Osteoblast (primary cell): ENCODE measurements at places on chromosomes 1 and 21.

- no peak for DNase-seq
These were observed 33.9 kb downstream of the ABCG1 start for GRCh38 chr21:42252778-42253340.

GRCh38 chr1:235017719-235018118 lies 110.9 kb downstream of the TOMM20 start:
- no peak for DNase-seq

DNA sequence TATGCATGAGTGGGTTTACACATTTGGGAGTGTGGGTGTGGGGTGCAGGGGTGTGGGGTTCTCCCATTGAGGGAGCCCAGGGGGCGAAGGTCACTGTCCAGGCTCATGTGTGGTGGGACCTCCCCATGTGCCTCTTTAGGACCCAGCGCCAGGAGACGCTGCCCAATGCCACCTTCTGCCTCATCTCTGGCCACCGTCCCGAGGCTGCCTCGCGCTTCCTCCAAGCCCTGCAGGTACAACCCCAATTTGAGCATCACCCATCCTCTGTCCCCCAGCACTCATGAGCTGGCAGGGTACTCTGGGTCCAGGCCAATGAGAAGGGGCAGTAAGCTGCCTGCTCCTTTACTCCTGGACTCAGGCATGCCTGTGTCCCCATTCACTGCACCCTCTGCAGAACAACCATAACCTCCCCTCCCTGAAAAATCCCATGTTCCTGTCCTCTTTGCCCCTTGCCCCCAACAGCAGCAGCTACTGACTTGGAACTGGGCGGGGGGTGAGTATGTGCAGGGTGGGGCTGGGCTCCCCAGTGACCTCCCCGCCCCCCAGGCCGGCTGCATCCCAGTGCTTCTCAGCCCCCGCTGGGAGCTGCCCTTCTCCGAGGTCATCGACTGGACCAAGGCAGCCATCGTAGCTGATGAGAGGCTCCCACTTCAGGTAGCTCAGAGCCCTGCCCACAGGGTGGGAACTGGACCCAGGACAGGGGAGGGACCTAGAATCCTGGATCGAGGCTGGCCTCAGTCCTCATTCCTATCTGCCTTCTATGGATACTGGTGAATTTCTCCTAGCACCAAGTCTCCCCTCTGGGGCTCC lies 7.7 kb downstream of the EXTL1 start:
- DNase-seq = peak; percentile 80

DNA sequence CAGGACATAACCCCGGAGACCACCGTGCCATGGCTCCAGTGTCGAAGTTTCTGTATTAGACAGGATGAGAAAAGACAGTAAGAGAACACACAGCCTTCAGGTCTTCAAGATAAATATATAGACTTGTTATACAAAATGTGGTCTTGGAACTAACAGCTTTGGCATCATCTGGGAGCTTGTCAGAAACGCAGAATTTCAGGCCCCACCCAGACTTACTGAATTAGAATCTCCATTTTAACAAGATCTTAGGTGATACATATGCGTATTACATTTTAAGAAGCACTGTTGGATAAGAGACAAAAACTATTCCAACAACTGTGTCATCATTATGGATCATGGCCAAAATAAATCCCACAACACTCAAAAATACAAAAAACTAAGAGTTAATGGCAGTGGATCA lies 239.3 kb downstream of the ASTN1 start:
- no peak for DNase-seq

DNA sequence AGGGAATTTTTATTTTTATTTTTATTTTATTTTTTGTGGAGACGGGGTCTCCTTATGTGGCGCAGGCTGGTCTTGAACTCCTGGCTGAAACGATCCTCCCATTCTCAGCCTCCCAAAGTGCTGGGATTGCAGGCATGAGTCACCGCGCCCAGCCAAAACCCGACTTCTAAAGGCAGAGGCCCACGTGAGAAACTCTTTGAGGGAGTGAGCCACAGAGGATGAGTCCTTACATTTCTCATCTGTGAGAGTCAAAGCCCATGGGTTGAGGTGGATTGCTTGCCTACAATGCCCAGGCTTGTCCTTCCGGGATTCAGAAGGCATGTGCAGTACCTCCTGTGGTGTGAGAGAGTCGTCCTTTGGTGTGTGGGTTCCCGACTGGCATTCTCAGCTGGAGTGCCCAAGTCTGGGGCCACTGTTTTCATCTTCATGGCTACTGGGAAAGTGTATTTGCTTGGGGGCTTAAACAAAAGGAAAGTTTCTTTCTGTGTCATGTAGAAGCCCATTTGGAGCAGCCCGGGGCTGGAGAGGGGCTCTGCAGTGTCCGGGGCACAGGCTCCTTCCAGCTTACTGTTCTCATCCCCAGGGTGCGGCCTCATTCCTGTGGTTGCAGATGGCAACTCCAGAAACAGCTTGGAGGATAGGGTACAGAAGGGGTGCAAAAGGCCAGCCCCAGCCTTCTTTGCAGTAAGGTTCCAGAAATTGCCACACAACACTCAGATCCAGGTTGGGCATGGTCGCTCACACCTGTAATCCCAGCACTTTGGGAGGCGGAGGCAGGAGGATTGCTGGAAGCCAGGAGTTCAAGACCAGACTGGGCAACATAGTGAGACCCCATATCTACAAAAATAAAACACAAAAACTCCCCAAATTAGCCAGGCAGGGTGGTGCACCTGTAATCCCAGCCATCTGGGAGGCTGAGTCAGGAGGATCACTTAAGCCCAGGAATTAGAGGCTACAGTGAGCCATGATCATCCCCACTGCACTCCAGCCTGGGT lies 29.4 kb upstream of the CSF3R start:
- DNase-seq = no peak

DNA sequence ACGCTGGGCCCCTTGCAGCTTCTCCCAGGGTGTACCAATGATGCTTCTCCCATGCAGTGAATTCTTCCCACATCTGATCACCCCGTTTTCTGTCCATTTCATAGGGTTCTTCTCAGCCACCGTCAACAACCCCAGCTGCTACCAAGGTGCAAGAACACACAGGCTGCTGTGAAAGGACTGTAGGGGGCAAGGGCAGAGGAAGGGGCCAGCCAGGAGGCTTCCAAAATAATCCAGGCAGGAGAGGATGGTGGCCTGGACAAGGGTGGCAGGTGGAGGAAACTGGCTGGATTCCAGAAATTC lies 113.3 kb upstream of the WNT4 start:
- peak; percentile 54 for DNase-seq

GRCh38 chr1:98028800-98029199 lies 108.0 kb upstream of the DPYD start:
- no peak for DNase-seq

GRCh38 chr1:44895919-44896734 lies 53.1 kb upstream of the PTCH2 start:
- DNase-seq = no peak

DNA sequence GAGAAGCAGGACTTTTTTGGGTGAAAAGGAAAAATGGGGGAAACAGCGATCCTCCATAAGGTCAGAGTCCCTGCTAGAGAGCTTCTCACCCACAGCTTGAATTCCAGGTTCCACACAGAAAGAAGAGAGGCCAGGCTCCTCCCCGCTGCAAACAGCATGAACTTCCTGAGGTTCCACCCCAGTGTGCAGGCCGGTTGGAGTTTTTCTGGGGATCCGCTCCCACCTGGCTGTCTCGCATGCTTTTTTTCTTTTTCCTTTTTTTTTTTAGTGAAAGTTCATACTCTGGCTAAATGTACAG lies 595.1 kb upstream of the ZP4 start:
- no peak for DNase-seq

GRCh38 chr1:19113697-19114092 lies 96.4 kb downstream of the UBR4 start:
- no peak for DNase-seq

GRCh38 chr1:16248603-16249516 lies 11.9 kb upstream of the CPLANE2 start:
- peak; percentile 85 for DNase-seq

GRCh38 chr1:169514566-169515270 lies 29.0 kb upstream of the SLC19A2 start:
- no peak for DNase-seq

GRCh38 chr21:34561806-34562205 lies 49.8 kb upstream of the KCNE1 start:
- DNase-seq = no peak

GRCh38 chr1:71774705-71775104 lies 507.6 kb downstream of the NEGR1 start:
- no peak for DNase-seq

DNA sequence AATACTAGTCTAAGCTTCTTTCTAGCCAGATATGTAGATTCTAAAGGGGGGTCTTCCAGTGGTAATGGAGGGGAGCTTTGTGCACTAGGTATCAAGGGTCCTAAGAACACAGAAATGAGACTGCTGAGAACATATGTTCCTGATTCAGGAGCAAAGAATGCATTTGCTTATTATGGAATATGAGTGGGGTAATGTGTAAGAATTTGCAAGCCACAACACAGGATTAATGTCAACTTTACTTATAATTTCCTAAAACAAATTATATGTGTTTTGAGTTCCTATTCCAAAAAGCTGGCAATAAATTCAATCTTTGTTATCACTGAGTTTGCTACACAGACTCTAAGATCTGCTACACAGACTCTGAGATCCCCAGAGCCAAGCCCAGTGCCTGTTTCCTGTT lies 357.0 kb upstream of the PTBP2 start:
- no peak for DNase-seq

GRCh38 chr21:21196087-21196486 lies 197.9 kb downstream of the NCAM2 start:
- DNase-seq = no peak

DNA sequence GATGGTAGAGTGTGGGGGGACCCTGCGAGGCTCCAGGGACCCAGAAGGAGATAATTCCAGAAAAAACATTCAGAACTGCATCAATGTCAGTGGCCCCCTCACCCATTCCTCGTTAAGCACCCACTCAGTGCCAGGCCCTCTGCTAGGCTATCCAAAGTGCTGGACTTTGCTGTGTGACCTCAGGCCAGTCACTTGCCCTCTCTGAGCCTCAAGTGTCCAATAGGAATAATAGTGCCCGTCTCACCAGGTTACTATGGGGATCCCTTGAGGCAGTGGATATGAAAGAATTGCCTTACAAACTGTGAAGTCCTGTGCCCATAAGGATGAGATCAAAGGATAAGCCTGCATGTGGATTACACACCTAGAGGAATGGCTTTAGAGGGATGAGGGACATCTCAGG lies 83.4 kb downstream of the IGSF21 start:
- no peak for DNase-seq

DNA sequence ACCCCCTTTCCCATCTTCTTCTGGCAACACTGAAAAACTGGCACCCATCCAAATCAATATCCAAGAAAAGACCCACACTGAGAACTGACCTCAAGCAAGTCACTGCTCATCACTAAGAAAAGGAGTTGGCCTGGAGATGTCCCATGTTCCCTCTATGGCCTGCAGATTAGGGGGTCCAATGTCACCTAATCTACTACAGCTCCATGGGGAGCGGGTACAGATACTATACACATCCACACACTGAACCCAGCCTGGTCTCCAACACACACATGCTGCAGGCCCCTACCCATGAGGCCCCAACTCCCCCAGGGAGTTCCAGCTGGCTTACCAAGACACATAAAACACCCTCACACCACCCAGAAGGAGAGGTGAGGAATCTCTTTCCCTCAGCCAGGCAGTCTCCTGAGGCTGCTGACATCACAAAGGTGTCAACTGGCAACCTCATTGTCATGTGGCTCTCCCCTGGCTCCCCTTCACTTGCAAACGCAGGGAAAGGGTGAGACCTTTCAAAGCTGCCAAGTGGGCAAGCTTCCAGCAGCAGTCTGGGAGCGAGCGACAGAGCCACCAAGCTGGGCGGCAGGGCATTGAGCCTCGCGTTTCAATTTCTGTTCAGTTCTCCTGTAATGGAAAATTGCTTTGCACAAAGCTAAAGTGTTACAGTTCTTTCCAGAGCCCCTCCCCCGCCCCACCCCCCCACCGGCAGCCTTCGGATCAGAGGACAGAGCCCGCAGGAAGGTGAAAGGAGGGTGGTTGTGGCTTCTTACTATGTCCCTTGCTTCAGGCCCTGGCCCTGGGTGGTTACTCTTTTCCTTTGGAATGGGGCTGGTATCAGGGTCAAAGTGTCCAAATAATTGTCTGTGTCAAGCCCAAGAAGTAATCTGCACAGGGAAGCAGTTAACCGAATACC lies at the start of gene LRRC52:
Gene LRRC52, plus strand, starts transcription at position 469 of the 907 bp plus-strand sequence. Its CDS starts 297 bp downstream, at position 766.
- DNase-seq = no peak

DNA sequence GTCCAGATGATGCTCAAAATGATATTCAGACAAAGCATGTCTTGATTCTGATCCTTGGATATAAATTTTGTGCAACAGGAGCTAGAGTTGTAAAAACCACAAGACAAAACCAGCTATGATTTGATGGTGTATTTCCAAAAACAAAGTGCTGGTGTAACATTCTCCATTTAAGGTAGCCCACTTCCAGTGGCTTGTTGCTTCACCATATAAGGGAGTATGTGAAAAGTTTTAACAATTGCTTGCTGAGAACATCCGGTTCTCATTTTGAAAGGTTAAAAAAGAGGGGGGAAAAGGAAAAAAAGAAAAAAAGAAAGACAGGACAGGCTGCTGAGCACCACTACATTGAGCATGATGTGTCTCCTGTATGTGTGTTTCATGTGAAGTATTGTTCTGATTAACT lies 123.6 kb downstream of the MACF1 start:
- DNase-seq = no peak

DNA sequence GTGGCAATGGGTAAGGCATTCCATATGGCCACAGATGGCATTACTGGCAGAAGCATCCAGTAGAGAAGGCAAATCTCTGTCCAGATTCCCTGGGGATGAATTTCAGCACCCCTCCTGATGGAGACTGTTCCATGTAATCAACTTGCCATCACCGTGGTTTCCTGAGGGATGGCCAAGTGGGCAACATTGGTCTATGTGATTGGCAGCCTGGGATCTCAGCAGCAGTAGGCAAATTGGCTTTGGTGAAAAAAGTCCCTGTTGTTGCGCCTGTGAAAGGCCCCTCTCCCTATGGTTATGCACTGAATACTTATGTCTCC lies 19.3 kb downstream of the DMRTB1 start:
- DNase-seq = peak; percentile 45

DNA sequence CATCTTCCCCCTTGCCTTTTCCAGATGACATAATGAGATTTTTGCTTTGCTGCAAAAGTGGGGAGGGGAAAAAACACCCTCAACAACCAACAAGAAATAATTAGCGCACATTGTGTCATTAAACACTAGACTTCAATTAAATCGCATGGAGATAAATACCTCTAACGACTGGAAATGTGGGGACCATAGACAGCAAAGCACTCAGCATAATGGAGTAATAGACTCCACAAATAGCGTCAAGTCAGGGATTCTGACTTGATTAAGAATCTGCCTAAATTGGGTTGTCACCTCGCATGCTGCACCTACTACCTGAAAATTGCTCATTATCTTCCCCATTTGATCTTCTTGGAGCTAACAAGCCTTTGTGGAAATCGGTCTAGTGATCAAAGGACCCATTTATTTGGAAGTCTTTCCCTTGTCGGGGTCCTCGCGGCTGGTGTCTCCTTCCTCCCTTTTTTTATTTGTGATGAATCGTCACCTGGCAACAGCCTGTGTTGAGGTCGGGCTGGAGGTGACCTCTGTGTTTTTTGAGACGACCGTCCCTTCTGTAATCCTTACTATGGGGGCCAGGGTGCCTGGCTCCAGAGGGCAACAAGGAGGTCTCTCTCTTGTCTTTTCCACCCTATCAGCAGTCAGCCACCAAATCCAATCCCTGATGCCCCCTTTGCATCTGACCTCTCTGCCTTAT lies 75.3 kb upstream of the IGSF21 start:
- DNase-seq = no peak
